NCI-H2171 (cell line): ENCODE measurements at places on chromosomes 6 and 20.

DNA sequence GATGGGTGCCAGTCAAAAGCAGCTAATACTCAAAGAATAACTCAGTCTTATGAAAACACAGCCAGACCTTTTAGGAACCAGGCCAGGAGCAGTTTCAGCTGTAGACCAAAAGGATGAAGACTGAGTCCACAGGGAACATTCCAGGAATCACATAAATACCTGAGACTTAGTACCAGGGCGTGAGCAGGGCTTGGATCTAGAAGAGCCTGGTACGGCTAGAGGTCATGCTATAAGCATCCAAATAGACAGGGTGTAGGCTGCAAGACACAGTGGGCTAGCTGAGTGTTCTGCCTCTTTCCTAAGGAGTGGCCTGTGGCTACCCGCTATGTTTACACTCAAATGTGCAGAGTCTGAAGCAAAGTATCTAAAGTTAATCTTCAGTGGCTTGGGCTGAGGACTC, 29.5 kb upstream of the LRRC1 start:
- DNase-seq: no peak

- no peak for DNase-seq
Observed at GRCh38 chr20:10609770-10610169, 64.0 kb downstream of the JAG1 start.

DNA sequence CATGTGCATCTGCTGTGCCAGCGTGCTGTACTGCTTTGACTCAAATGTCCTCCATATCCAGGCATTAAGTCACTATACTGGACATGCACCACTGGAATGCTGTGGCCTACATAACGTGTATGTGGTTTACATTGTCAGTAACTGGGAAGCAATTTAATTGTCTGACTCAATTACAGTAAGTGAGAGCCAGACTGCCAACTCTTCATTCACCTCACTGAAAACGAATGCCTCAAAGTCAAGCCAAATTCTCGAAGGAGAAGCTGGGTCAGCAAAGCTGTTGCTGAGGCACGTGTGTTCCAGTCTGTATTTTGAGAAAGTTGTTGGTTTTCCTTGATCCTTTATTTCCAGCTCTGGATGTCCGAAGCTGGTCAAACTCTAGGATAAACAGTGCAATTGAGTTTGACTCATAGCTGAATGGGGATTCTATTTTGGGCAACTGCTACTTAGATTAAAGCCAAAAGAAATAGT, 534.3 kb downstream of the COL12A1 start:
- no peak for DNase-seq

DNA sequence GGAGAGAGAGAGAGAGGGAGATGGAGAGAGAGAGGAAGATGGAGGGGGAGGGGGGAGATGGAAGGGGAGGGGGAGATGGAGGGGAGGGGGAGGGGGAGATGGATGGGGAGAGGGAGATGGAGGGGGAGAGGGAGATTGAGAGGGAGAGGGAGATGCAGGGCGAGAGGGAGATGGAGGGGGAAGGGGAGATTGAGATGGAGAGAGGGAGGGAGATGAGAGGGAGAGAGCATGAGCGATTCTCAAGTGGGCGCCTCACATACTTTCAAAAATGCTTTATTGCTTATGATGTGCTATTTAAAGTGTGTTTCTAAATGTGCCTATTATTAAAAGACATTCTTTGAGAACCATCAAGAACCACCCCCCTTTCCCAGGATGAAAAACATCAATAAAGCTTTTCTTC, 43.7 kb upstream of the DACT2 start:
- no peak for DNase-seq

GRCh38 chr20:19828232-19828631, 70.2 kb downstream of the RIN2 start:
- DNase-seq: no peak

- no peak for DNase-seq
Observed at GRCh38 chr20:47843886-47844567, 58.7 kb upstream of the SULF2 start.

- no peak for DNase-seq
Observed at GRCh38 chr6:113184291-113184690, 672.9 kb upstream of the MARCKS start.

GRCh38 chr20:37378785-37379598, 33.1 kb downstream of the SRC start:
- DNase-seq: no peak
